ENCODE measurements at places on chromosomes 3 and 15.

GRCh38 chr15:30859091-30859874 is 44.4 kb upstream of the FAN1 start:
- DNase-seq, result no peak

- DNase-seq, result no peak
Observed at GRCh38 chr3:25427155-25427554, 908 bp upstream of the RARB start.

- DNase-seq, result no peak
Observed at GRCh38 chr3:119733812-119734211, 31.0 kb downstream of the CFAP91 start.

DNA sequence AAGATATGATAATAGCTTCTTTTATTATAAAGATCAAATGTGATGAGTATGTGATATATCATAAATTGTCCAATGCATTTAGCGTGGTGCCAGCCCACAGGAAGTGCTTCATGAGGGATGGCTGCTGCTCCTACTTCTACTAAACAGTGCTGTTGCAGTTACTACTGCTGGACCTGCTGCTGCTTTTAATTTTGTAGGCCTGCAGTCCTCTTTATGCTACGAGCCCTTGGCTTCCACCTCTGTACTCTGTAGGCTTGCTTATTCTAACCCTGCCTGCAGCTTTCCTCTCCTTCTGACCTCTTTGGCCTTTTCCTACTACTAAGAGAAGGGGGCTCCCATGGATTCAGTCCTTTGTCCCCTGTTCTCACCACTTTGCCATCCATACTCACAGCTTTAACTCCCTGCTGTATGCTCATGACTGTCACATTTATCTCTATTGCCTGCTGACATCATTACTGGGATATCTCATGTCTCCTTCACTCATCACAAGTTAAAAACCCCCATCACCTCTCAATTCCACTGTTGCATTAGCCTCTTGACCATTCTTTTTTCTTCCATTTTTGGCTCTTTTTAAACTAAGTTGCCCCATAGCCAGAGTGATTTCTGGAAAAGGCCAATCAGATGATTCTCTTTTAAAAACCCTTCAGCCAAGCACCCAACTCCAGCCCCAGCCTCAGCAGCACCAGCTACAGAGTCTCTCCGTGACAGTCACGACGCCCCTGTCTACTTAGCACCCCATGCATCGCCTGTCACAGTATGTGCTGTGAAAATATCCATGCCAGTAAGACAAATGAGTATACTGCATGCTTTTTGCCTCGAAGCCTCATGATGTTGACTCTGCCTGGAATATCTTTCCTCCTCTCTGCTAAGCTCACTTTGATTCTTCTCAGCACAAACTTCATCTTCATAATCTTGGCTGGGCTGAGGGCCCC is 56.3 kb downstream of the PLCL2 start:
- no peak for DNase-seq

- DNase-seq, result no peak
Observed at GRCh38 chr3:10520072-10520471, 14.7 kb upstream of the ATP2B2 start.

DNA sequence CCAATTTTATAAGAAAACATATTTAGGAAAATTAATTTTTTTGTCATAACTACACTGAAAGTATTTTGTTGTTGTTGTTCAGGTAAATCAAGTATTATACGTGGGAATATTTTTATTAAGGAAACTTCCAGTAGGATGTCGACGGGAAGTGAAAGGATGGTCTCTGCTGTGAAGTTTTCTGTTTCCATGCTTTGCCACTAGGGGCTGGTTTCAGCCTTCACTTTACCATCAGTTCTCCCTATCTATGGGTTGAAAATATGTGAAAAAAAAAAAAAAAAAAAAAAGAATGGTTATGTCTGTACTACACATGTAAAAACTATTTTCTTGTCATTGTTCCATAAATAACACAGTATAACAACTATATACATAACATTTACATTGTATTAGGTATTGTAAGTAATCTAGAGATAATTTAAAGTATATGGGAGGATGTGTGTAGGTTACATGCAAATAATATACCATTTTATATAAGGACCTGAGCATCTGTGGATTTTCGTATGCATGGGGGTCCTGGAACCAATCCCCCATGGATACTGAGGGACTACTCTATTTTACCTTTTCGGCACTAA is 136.7 kb downstream of the SMAD6 start:
- DNase-seq, result no peak

- DNase-seq, result no peak
Observed at GRCh38 chr15:94400526-94401298, 169.4 kb downstream of the MCTP2 start.

GRCh38 chr15:60000113-60000823 is 3.8 kb upstream of the FOXB1 start:
- no peak for DNase-seq

GRCh38 chr15:28885630-28886430 is at the start of gene APBA2:
APBA2 (plus strand) TSS chr15:28885974; CDS start chr15:29053885, 167,911 bp downstream.
- DNase-seq, result no peak
